ENCODE measurements at places on chromosomes 12 and 14.

- DNase-seq: no peak
Observed at GRCh38 chr12:29200586-29200985, 51.5 kb downstream of the FAR2 start.

- no peak for DNase-seq
Observed at GRCh38 chr12:52382854-52383253, 2.6 kb downstream of the KRT84 start.

- DNase-seq: no peak
Observed at GRCh38 chr12:7439579-7440505, 4.1 kb downstream of the CD163L1 start.

DNA sequence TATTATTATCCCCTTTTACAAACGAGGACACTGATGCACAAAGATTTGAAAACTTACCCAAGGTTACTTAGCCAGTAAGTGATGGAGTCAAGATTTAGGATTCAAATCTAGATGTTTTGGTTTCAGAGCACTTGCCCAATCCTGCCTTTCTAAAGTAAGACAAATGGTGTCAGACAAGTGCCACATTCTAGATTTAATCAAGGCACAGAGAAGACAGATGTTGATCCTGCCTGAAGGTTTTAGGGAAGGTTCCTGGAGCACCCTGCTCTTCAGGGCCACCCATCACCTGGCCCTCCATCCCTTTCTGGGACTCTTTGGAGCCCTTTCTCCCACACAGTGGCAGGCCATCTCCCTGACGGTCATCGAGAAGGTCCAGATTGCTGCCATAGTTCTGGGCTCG is 2.9 kb downstream of the MARCHF9 start:
- DNase-seq: no peak

GRCh38 chr12:125919856-125920470 is 854.7 kb downstream of the AACS start:
- DNase-seq: no peak
